Activated CD4-positive, alpha-beta T cell treated with anti-CD3 and anti-CD28 coated beads for 48 hours (primary cell): ENCODE measurements at places on chromosomes 2 and 18.

- no peak for DNase-seq
Measured at GRCh38 chr2:172905937-172906811, 169.5 kb upstream of the MAP3K20 start.

DNA sequence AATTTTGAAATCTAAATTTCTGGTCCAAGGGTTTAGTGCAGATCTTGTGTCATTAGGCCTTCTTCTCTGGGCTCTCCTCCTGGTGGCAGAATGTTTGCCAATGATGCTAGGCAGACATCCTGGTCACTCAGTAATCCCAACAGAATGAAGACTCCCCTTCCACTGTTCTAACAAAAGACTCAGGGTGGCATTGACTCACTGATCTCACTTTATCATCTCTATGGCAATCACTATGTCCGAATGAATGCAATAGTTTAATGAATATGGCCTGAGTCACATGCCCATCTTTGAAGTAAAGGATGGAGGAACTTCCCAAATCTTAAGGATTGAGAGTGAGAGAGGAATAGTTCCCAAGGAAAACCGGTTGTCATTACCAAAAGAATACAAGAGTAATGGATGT lies 261.1 kb downstream of the KCNE4 start:
- DNase-seq: no peak

DNA sequence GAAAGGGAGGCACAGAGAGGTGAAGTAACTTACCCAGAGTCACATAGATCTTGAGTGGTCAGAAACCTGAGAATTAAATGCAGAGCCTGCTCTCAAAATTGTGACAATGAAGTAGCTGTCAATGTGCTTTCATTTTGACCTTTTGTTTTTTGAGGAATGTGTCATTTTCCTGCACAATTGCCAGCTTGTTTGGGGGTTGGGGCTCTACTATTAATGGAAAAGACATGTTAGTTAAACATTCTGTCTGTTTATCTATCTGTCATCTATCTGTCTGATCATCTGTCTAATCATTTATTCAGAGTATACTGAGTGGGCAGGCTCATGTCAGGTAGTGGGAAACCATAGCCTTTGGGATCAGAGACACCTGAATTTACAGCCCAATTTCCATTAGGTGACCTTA lies 428.4 kb downstream of the TSN start:
- no peak for DNase-seq

- no peak for DNase-seq
Measured at GRCh38 chr2:161100211-161100895, 59.9 kb upstream of the TANK start.

DNA sequence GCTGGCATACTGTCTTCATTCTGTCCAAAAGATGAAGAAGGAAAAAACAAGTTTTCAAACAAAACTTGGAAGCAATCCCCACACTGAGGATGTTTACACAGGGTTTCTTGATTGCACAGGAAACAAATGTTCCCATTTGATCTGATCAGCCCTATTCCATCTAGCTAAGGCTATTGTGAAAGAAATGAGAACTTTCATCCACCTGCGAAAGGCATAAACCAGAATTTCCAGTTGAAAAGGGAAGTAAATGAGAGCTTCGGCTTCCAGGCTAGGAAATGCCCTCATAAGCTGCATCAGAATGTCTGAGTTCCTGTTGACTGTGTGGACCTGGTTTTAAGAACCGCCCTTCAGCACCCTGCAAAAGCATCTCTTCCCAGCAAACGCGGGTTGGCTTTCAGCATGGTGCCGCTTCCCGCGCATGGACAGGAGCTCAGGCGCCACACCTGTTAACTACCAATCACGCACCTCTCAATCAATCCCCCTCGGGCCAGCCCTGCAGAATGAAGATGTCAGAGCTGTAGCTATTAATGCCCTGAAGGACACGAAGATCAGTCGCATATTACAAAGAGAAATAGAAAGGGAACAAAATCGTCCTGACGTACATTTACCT lies 850.4 kb downstream of the GALR1 start:
- no peak for DNase-seq

- no peak for DNase-seq
Measured at GRCh38 chr2:207901829-207902228, 123.5 kb downstream of the PLEKHM3 start.

- no peak for DNase-seq
Measured at GRCh38 chr2:105860567-105860966, 115.9 kb downstream of the NCK2 start.

DNA sequence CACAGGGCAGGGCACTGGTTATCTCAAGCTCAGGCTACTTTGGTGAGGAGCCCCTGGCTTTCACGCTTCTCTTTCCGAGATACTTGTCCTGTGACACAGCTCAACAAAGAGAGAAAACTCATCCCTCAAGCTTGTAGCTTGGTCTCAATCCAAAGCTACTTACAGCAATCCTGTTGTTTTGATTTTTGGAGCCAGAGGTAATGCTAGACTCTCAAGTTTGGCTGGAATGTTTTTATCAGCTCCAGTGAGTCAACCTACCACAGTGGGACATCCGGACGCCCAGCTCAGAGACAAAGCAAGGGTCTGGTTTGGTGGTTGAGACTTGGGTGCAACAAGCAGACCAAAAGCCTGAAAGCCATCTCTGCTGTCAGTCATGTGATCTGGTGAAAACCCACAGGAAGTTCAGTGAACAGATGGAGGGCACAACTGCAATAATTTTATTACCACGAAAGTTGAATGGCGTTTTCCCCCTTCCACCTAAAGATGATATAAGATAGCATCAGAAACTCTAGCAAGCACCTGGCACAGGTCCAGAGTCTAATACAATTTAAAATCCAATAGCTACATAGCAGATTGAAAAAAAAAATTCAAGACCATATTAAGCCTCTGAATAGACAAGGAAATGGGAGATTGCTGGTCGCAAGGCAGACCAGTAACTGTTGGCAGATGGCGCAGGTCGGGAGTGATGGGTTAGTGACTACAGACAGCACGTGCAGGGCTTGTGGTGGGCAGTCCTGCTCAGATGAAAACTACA lies 102.3 kb upstream of the SMAD7 start:
- DNase-seq: no peak

GRCh38 chr2:129376426-129377077 lies 602.9 kb upstream of the RAB6C start:
- no peak for DNase-seq

DNA sequence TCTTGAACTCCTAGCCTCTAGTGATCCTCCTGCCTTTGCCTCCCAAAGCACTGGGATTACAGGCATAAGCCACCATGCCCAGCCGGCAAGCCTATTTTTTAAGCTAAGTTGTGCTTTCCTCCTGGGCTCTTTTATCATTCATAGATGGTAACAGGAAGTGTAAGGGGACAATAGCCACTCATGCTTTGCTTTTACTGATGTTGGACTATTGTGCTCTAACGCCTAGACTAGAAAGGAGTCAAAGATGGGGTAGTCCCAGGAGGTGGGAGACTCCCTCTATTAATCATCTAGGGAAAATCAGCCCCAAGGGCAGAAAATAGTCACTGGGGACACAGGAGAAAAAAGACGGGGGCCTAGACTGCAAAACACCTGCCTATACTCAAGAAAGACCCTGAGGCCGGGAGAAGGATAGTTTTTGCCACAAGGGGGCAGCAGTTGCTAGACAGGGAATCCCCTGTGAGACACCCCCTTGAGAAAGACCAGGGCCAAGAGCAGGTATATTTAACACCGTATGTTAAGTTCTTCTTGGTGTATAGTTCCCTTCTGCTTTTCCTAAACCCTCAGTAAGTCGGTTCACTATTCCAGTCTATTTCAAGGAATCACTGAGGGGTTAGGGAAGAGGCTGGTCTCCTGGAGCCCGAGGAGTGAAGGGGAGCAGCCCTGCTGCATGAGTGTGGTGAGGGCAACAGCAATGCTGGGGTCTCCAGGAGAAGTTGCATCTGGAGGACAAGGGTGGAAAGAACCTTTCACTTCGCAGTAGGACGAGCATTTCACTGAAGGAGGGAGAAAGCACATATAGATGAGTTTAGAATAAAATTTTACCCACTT lies 2.1 kb upstream of the CXCR1 start:
- peak; percentile 80 for DNase-seq

GRCh38 chr2:176130147-176130956 lies 847 bp downstream of the HOXD8 start:
- no peak for DNase-seq

DNA sequence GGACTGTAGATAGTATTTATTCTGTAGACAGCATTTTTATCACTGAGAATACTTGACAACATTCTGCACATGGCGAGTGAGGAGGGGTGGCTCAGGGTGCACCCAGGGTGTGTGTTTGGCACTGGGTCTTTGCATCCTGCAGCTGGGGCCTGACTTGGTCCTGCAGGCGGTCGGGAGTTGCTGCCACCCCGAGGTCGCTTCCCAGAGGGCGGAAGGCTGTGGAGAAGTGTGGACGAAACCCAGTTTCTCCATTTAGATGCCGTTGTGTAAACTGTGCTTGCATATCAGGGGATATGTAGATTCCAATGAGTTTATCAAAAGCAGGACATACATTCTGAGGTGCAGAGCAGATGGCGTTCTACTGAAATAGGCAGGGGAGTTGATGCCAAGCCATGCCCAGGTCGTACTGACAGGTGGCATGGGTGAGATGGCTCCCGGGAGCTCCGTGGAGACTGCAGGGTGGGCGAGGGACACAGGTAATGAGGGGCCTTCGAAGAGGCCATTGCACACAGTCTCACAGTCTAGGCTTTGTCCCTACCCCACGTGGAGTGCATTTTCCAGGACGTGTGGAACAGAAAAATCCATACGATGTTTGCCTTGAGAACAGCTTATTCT lies 74.5 kb downstream of the RTP5 start:
- no peak for DNase-seq

- DNase-seq: no peak
Measured at GRCh38 chr2:237538001-237538720, 28.2 kb upstream of the PRLH start.

GRCh38 chr2:240586919-240587800 lies 626 bp downstream of the CAPN10 start:
- peak; percentile 74 for DNase-seq

- DNase-seq: no peak
Measured at GRCh38 chr2:234996069-234996940, 44.5 kb downstream of the SH3BP4 start.

- DNase-seq: peak; percentile 16
Measured at GRCh38 chr2:38074764-38075506, 1.0 kb downstream of the CYP1B1 start.

DNA sequence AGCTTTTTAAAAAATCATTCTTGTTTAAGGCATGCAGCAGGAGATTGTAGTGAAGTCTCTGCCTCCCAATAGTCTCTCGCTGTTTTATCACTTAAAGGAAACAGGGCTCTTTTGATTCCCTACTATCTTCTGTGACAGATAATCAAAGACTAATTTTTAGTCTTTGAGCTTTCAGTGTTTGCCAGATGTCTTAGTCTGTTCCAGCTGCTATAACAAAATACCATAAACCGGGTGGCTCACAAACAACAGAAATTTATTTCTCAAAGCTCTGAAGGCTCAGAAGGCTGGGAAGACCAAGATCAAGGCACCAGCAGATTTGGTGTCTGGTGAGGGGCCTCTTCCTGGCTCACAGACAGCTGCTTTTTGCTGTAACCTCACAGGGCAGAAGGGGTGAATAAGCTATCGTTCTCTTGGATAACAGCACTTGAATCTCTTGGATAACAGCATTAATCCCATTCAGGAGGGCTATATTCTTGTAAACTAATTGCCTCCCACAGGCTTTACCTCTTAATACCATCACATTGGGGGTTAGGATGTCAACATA lies 37.8 kb upstream of the STAT4 start:
- DNase-seq: no peak

DNA sequence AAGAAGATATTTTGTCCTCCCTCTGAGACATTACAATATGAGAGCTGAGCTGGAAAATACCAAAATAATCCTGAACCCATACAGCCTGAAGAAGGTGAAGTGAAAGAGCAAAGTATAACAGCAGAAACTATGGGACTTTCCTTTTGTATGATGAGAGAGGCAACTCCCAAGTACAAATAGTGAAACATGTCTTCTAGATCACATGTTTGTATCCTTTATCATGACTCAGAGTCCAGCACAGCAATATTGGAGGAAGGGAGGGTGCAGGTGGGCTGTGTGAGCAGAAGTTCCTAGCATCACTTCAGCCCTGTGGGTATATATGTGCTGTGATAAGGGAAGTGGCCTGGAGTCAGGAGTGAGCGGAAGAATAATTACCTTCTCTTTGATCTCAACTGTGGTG lies 265.6 kb upstream of the NRXN1 start:
- no peak for DNase-seq

GRCh38 chr18:37403100-37403781 lies 162.4 kb downstream of the CELF4 start:
- no peak for DNase-seq

GRCh38 chr2:55839182-55839819 lies 84.3 kb downstream of the EFEMP1 start:
- DNase-seq: no peak

GRCh38 chr18:62264984-62265383 lies 60.1 kb upstream of the TNFRSF11A start:
- DNase-seq: no peak

- no peak for DNase-seq
Measured at GRCh38 chr18:30302181-30302580, 740.4 kb downstream of the DSC3 start.

DNA sequence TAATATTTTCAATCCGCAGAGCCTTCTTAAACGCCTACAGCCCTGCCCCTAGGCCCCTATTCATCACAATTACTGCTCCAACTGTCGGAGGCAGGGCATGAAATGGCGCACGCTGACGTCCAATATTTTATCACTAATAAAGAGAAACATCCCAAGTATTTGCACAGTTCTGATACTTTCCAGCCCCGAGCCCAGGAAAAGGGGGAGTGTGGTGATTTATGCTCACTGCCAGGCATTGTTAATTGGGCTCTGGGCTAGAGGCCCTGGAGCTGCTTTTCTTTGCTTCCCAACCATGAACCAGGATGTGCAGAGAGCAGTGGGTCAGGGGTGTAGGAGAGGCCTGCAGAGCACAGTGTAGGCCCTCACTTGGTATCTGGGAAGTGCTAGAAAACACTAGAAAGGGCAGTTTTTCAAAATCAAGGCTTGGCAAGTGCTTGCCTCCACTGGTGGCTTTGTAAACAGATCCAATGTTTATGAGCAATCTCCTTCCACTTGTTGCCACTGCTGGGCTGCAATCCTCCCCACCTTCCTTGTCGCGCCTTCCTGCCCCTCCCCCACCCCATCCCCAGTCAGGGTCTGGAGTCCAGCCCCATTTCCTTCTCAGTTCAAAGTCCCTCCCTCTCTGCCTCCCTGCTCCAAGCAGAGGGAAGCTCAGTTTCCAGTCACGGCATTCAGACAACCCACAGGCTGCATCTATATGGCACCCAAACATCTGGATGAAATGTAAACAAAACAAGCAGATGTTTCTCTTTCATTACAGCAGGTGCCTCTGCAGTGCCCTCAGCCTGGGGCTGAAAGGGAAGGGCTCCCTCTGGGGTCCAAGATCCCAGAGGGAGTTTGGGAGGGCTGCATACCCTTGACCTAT lies 83.9 kb upstream of the PKDCC start:
- DNase-seq: no peak

DNA sequence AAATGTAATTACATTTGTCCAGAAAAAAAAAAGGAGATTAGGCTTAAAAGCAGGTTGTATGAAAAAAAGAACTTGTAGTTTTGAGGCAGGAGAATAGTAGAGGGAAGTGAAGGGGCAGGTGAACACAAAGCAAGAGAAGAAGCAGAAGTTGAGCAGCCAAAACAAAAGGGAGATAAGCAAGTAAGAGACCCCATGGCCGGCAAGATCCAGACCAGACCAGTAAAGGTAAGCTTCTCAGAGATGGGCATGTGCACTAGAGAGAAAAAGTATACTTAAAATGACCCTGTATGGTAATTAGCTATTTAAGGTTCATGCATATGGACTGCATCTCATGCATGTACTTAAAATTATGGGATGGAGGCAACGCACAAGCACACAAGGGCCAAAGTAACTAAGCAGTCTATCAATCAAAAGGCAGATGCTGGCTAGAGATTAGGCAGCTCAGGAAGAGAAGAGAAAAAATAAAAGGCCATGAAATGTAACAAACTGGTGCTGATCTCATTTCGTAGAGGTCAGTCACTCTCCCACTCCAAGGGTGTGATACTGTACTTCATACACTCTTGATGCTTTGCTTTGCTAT lies 9.7 kb downstream of the SIGLEC15 start:
- DNase-seq: no peak
